ENCODE measurements at places on chromosomes 5 and 9.

- DNase-seq, result peak; percentile 42
Measured at GRCh38 chr9:99140685-99141314, 35.9 kb downstream of the TGFBR1 start.

DNA sequence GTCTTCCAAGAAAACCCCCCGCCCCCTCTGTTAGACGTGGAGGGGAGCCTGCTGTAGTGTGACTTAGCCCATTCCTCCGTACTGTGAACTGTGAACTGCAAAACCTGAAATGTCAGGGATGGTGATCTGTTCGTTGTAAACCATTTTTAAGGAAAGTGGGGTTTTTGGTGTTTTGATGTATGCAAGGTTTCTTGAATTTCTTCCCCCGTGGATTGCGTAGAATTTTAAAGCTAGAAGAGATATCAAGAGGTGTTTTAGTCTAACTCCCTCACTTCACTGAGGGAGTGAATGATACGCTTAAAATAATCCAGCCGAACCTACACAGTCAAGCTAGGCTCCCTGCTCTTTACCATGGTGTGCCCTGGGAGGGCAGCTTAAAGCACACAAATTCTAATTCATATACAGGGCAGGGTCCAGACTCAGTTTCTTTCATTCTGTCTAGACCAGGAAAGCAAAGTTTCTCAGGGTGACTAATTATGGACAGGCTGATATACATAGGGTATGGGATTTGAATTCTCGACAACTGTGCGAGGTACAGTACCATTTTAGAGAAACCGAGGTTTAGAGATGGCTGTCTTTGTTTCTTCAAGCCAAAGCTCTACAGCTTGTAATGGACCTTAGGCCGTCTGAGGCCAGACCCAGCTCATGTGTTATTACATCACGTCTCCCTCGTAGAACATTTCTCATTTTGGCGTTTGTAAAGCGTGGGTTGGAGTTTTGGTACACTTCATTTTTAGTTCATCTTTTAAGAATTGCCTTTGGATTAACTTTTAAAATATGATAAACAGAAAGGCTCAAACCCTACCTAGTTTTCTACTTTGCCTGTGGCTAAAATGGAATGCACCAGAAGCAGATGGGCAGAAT is 2.7 kb downstream of the PTGER4 start:
- DNase-seq, result no peak

GRCh38 chr9:86580688-86581087 is 226.5 kb upstream of the TUT7 start:
- no peak for DNase-seq

DNA sequence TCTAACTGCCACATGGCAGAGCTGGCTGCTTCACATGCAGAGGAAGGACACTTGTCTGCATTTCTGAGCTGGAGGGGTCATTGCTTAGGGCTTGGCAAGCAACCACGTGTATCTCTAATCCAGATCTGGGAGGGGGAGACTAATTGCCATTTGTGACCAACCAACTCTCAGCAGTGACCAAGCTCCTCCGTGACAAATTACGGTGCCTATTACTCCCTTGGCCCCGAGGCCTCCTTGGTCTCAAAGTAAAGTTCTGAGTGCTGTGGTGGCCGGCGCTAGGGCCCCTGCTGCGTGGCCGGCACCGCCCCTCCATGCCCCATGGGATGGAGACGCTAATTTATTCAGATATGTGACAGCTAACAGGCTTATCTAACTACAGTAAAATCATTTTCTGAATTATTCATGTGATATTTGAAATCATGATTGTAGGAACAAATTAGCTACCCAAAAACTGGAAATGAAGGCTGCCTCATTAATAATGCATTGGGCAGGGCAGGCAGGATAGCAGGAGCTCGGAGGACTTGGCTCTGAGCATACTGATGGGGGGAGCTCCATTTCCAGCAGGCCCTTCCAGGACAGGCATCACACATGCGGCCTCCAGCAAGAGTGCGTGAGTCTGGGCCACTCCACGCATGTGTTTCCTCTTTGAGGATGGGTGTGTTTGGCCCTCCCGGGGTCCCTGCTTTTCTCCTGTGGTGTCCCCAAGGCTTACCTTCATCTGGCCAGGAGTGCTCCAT is 67.7 kb downstream of the C5orf15 start:
- no peak for DNase-seq

DNA sequence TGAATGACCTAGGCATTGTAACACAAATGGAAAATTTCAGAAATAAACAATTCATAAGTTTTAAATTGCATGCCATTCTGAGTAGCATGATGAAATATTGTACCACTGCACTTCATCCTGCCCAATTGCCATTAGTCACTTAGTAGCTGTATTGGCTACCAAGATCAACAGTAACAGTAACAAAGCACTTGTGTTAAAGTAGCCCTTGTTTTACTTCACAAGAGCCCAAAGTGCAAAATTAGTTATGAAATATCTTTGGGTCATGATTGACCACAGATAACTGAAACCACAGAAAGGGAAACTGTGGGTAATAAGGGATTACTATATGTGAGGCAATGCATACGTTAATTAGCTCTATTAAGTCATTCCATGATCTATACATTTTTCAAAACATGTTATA is 33.3 kb upstream of the RORB start:
- DNase-seq, result no peak

DNA sequence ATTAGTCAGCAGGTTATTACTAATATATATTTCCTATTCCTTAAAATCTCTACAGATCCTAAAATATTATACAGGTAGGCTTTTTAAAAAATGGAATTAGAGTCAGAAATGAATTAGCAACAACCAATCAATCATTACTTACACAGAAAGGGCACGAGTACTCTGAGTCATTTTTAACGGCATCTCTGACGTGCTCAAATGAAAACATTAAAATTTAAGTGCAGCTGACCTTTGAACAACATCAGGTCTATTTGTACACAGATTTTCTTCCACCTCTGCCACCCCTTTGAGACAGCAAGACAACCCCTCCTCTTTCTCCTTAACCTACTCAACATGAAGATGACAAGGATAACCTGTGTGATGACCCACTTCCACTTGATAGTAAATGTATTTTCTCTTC is 19.1 kb downstream of the AUH start:
- DNase-seq, result no peak

- DNase-seq, result no peak
Measured at GRCh38 chr9:93821307-93821703, 133.8 kb downstream of the BARX1 start.

DNA sequence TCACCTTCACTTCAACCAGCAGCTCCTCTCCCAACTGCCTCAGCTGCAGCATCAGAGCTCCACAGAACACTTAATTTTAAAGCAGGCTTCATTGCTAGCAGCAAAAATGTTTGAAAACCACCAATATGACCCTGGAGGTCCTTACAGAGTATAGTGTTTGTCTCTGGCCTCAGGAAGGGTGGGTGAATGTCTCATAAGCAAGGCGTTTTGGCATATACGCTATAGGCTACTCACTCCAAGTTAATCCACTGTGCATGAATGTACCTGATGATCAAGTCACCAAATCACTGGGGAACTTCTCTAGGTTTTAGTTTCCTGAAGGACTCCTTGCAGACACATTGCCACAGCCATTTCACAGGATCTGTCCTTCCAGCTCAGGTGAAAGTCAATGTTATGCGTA is 125.3 kb downstream of the GABBR2 start:
- no peak for DNase-seq

GRCh38 chr9:33025572-33026342 is 684 bp downstream of the DNAJA1 start:
- DNase-seq, result peak; percentile 76

GRCh38 chr5:95392593-95393182 is 1.5 kb downstream of the FAM81B start:
- no peak for DNase-seq

DNA sequence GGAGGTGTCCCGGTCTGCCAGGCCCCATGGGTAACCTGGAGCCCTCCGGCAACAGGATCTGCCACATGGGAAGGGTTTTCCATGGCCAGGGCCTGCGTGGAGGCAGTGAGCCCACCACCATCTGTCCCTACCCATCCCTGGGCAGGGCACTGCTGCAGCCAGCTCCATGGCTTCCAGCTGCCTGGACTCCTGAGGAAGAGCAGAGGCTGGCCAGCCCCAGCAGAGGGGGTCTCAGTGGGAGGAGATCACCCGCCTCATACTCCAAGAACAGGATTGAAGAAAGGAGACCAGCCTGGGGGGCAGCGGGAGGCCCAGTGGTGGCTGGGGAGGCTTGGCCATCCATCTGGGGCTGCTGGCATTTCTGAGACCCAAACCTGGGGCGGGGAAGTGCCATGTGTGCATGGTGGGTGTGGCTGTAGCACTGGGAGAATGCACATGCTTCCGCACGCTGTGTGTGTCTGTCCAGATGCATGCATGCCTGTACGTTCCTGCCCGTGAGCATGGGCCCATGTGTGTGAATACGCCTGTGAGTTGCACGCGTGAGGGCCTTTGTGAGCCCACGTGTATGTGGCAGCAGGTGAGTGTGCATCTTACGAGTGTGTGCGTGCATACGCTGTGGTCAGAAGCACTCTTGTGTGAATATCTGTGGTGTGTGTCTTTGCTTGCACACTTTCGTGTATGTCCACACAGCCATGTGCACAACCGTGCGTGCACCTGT is 78.5 kb downstream of the LMX1B start:
- no peak for DNase-seq

GRCh38 chr5:112958093-112959088 is 18.2 kb upstream of the DCP2 start:
- peak; percentile 19 for DNase-seq
